ENCODE measurements at places on chromosomes 5 and 9.

DNA sequence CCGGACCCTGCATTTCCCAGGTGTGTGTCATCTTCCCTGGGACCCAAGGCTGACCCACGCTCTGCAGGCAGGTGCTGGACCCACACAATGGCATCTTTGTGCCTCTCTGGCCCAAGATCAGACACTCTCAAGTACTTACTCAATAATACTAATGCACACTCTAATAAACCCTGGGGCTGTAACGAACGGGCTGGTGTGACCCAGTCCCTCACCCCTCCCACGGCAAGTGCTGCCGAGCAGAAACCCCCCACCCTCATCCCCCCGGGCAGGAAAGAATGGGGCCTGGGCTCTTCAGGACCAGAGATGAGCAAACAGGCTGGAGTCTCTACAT is 1.1 kb upstream of the OBP2B start:
- DNase-seq = no peak

DNA sequence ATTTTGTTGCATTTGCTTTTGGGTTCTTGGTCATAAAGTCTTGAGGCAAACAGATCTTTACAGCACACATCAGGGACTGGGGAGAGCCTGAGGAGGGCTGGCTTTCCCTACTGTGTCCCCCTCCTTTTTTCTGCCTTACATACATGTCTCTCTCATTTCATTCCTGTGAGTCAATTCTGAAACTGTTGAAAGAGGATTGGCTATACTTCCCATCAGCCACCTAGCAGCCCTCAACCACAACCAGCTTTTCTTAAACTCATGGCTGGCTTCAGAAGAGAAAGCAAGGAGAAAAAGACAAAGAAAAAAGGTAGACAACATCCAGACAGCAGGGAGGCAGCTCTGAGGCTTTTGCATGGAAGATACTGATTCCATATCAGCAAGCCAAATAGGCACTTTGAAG is 374.8 kb upstream of the KIF2A start:
- DNase-seq = no peak

GRCh38 chr9:86202338-86202882 is 57.0 kb downstream of the C9orf153 start:
- DNase-seq = peak; percentile 2

DNA sequence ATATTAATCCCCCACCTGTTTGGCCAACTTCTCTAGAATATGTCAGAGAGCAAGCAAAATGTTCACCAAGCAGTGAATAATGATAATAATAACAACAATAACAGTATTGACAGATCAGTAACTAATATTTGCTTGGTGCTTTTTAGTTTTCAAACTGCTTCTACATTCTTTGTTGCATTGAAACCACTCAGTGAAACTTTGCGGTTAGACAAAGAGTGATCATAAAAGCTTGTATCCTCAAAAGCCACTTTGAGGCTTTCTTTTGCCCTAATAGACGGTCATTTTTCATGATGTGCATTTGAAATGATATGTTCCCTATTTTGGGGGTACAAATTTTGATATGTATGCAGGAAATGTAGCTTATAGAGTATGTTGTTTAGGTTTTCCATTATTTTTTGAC is 43.6 kb upstream of the PTGS1 start:
- no peak for DNase-seq

DNA sequence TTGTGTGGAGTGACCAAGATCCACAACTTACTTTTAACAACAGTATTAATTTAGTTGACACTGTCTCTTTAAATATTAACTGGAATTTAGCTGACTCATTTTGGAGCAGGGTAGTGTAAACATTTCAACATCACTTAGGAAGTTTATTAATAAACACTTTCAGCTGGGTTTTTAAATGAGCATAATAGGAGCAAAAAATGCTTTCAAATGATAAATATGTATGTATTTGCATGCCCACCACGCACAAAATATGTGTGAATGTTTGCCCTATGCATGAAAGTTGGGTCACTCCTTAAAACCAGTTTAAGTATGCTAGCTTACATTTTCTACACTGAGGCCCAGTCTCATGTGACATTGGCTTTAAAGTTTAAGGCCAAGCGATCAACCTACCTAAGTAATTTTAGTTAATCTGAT is 2.9 kb downstream of the ZFAND5 start:
- DNase-seq = no peak

DNA sequence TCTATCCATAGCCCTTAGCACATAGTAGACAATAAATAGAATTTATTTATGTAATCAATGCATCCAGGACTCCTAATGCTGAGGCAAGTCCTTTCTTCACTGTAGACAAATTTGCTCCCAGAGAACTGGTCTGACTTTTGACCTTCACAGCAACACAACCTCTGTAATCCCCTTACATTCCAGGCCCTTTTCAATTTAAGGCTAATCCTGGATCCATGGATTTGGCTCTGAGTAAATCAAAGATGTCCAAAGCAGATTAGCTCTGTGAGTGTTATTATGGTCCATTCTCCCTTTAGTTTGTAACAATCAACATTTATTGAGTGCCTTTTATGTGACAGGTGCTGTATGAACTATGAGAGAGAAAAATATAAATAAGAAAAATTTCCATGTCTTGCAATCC is 27.4 kb upstream of the TMC1 start:
- DNase-seq = no peak

Data from NCI-H2171 (cell line).